SHP77 treated with DMSO at 0.1 percent for 48 hours (cell line): ENCODE measurements at places on chromosomes 7 and 10.
A peak's percentile ranks its signal among the peaks of the same experiment; 100 is the strongest.

- no peak for DNase-seq
Measured at GRCh38 chr10:27197980-27198620, 42.5 kb downstream of the ACBD5 start.

GRCh38 chr10:114856544-114857287 is 35.1 kb downstream of the FHIP2A start:
- no peak for DNase-seq

DNA sequence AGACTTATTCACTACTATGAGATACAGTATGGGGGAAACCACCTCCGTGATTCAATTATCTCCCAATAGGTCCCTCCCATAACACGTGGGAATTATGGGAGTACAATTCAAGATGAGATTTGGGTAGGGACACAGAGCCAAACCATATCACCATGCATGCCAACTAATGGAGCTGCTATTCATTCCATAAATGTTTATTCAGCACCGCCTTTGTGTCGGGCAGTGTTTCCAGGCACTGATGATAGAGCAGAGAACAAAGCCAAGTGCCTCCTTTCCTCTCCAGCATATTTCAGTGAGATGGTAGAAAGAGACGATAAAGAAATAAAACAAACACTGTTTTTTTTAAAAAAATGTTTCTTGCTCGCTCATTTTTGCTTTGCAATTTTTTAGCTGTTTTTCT is 295.9 kb upstream of the FOXK1 start:
- DNase-seq = no peak

DNA sequence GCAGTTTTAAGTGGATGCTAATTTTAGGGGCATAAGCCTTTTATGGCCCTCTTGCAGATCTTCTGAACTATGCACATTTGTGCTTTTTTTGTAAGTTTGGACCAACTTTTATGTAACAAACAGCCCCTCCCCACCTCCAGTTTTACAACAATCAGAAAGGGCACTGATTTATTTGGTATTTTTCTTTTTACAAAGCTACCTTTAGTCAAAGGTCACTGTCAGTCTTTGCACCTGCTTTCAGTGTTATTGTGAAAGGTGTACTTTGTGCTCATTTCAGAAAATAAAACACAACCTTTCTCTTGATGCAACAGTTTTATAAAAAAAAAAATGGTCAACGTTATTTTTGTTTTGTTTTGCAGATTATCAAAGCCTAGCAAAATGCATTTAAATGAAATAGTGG is 39.2 kb downstream of the MPLKIP start:
- no peak for DNase-seq

GRCh38 chr10:107434854-107435253 is 270.3 kb upstream of the SORCS1 start:
- DNase-seq = no peak

- no peak for DNase-seq
Measured at GRCh38 chr7:134520130-134520529, 7.2 kb upstream of the AKR1B10 start.

DNA sequence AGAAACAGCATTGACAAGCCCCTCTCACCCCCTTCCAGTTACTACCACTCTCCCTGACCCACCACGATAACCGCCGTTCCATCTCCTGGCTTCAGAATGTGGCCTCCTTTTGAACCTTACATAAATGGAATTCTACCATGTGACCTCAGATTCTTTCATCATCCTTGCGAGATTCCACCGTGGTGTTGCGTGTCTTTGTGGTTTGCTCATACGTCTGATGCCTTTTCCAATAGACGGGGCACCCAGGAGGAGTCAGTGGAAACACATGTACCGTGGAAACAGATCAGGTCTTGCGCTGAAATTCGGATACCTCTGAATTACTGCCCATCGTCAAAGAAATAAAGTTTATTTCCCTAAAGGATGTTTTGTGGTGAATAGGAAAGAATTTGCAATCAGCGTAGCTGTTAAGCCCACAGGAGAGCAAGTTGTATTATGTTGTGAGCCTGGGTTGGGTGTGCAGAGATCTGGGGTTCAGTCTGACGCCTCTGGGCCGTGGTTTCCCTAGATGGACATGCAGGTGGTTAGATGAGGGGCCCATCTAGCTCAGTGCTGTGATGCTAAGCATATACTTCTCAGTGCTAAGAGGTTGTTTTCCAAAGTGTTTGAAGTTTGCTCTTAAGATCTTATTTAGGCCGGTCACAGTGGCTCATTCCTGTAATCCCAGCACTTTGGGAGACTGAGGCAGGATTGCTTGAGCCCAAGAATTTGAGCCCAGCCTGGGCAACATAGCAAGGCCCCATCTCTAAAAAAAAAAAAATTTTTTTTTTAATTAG is 29.1 kb downstream of the GTF2IRD1 start:
- no peak for DNase-seq

DNA sequence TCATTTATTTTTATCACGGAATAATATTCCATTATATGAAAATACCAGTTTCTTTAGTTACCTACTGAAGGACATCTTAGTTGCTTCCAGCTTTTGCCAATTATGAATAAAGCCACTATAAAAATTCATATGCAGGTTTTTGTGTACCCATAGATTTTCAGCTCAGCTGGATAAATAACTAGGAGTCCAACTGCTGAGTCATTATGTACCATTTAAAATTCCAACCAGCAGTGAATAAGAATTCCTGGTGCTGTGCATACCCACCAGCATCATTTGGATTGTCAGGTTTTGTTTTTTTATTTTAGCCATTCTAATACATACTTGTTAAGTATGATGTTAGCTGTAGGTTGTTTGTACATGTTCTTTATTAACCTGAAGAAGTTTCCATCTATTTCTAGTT is 14.5 kb downstream of the FAM24B start:
- peak; percentile 58 for DNase-seq

DNA sequence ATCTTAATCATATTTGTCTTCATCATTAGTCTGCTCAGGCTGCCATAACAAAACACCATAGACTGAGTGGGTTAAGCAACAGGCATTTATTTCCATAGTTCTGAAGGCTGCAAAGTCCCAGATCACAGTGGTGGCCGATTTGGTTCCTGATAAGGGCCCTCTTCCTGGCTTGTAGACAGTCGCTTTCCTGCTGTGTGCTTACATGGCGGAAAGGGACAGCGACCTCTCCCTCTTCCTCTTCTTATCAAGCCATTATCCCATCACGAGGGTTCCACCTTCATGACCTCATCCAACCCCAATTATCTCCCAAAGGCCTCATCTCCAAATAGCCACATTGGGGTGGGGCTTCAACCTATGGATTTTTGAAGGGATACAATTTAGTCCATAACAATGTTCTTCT is 84.0 kb downstream of the LYZL1 start:
- no peak for DNase-seq

- no peak for DNase-seq
Measured at GRCh38 chr10:24350070-24350921, 141.4 kb downstream of the KIAA1217 start.

DNA sequence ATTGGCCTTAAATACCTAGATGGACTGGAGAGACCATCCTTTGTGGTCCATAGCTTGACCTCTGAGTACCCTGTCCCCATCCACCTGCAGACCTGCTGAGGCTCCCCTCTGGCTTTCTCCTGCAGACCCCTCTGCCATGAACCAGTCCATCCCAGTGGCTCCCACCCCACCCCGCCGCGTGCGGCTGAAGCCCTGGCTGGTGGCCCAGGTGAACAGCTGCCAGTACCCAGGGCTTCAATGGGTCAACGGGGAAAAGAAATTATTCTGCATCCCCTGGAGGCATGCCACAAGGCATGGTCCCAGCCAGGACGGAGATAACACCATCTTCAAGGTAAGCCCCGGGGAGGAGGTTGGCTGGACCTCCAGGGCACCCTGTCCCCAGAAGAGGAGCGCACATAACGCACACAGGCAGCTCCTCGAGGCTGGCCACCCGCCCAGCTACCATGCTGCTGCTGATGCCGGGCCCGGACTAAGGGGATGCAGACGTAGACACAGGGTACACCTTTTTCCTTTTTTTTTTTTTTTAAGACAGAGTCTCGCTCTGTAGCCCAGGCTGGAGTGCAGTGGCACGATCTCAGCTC is 4.3 kb downstream of the IRF5 start:
- no peak for DNase-seq

GRCh38 chr7:105837765-105838626 is 38.4 kb downstream of the ATXN7L1 start:
- no peak for DNase-seq

- DNase-seq = no peak
Measured at GRCh38 chr7:117149692-117150091, 173.2 kb downstream of the WNT2 start.

DNA sequence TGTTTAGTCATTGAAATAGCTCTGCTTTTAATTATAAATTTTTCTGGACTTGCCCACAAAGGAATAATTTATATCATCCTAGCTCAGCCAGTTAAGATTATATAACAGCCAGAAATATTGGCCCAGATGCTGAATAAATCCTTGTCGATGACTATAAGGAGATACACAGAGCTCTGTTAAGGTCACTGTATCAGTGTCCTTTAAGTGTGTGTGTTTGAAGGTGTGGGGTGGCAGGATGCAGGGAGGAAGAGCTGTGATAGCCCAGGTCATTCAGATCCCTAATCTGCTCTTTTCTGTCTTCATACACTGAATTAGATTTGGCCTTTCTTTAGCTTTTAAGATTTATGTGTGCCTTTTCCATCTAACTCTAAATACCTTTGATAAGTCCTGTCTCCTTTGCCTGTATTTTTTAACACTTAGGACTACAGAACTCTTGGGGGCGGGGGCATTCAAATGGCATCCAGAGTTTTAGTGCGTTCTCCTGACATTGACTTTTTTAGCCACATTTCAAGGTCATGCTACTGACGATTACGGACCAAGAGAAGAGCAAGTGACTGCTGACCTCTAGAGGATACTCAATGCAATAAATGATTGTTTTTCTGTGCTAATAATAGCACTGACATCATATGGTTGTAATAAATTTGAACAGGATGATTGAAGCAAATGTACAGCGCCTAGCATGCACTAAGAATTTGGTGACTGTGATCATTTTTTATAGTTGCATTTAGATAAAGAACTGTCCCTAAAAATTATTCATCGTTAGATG is 172.3 kb downstream of the CACNB2 start:
- DNase-seq = peak; percentile 77

DNA sequence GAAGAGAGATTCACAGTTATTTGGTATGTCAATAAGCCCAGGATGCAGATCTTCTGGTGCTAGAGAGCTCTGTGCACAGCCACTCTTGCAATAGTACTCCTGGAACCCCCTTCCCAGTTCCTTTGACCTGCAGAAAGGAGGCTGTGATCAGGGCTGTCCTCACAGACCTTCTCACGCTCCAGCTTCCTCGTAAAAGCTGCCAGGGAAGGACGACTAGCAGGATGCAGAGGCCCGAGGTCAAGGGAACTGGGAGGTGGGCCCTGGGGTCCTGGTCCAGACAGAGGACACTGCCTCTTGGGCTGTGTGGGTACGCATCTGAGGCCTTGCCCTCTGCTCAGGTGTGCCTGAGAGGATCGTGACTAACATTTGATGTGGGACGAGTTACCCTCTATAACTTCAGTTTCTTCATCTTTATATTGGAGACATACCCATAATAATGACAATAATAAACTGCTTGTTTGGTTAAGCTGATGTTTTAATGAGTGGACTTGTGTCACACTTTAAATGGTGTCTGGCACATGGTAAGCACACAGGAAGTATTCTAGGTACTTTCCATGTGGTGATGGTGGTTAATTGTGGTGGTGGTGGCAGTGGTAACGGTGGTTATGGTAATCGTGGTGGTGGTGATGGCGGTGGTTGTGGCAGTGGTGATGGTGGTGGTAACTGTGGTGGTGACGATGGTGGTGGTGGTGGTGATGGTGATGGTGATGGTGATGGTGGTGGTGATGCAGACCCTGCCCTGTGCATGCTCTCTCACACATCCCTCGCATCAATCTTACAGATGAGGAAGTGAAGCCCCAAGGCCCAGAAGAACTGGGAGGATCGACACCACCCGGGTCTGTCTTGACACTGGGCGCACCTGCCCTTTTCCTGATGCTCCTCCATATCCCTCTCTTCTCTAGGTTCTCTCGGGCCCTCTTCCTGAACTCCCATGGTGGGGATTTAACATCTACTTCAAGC is 235.2 kb upstream of the GRB10 start:
- no peak for DNase-seq

DNA sequence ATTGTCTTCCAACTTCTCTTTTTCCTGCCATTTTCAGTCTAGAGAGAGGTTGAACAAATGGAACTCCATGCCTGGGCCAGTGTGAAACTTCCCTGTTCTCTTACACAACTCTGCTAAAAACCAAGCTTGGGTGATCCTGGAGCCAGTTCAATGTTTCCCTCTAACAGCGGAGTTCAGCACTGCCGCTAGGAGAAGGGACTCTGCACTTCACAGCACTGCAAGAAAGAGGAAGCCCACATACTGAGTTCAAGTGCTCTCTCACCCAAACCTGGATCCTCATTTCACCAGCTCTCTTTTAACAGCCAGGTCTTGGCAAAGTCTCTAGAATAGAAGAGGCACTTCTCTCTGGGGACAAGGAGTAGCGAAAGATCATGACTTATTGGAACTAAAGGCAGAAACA is 18.8 kb downstream of the FOXI2 start:
- DNase-seq = no peak

DNA sequence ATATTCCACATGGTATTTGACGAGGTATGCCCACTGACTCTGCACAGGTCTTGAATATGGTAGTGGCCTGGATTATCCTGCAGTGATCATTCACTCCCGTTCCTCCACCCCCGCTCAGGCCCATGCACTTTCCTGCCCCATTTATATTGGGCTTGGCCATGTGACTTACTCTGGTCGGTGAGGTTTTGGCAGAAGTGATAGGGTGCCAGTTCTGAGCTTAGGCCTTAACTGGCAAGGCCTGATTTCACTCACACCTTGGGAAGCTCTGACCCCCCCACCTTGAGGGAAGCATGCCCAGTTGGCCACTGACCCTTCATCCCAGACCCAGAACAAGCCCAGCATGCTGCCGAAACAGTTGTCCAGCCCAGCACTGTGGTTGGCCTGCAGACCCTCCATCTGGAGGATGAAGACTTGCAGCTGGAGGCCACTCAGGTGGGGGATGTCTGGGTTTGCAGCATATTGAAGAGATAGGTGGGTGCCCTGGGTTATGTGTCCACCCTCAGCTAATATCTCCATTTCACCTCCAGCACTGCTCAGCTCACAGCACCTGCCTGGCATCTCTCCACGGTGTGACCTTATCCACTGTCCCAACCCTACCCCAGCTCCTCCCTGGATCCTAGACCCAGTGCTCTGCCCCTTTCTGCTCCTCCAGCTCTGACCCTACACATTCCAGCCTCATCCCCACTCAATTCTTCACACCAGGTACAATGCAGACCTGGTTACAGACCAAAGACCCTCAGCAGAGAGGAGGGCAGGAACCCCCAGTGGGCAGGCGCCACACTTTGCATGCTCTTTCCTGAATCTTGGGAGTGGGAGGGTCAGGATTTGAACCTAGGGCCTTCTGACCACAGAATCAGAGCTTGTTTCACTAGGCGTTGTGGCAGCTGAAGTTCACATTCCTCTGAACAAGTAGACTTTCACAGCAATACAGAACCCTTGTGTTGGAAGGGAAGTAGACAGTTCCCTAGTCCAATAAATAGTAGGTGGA is 138.1 kb upstream of the CHST15 start:
- DNase-seq = no peak

- DNase-seq = no peak
Measured at GRCh38 chr7:114688443-114689055, 233.3 kb upstream of the MDFIC start.

- no peak for DNase-seq
Measured at GRCh38 chr10:100744987-100745881, at the start of gene PAX2. TSS of gene PAX2 (plus strand) at chr10:100745582. CDS start at chr10:100746261, 679 bp downstream.
